ENCODE measurements at places on chromosomes 4 and X. TPM values are rescaled to one million over a fixed set of nuclear protein-coding genes. Genes with fewer than 3 reads are reported as not detected.
A peak's percentile ranks its signal among the peaks of the same experiment; 100 is the strongest.

- DNase-seq: no peak
Observed at GRCh38 chr4:48064349-48064748, 47.8 kb downstream of the NIPAL1 start.

- DNase-seq: no peak
Observed at GRCh38 chr4:14257903-14258302, 630.4 kb upstream of the BOD1L1 start.

GRCh38 chr4:12911750-12912358 lies 572.3 kb downstream of the RAB28 start:
- DNase-seq: no peak

- DNase-seq: peak; percentile 76
Observed at GRCh38 chr4:147683188-147683591, 773 bp downstream of the PRMT9 start.

DNA sequence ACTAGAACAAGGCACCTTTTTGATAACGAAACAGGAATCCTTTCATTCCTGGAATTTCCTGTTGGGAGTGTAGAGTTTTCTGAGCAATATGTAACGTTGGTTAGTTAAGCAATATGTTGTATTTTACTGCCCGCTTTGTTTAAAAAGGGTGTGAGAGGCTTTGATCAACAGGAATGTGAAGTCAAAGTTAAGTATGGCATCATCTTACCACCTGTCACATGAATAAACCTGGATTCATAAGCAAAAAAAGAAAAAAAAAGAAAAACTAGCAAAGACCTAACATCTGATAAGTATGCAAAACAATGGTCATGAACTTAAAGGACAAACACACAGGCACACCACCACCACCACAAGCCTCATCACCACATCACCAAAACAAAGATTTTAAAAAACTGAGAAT lies 7.1 kb upstream of the CXCL5 start:
- DNase-seq: no peak

- no peak for DNase-seq
Observed at GRCh38 chrX:39381422-39381821, 580.2 kb downstream of the MID1IP1 start.

DNA sequence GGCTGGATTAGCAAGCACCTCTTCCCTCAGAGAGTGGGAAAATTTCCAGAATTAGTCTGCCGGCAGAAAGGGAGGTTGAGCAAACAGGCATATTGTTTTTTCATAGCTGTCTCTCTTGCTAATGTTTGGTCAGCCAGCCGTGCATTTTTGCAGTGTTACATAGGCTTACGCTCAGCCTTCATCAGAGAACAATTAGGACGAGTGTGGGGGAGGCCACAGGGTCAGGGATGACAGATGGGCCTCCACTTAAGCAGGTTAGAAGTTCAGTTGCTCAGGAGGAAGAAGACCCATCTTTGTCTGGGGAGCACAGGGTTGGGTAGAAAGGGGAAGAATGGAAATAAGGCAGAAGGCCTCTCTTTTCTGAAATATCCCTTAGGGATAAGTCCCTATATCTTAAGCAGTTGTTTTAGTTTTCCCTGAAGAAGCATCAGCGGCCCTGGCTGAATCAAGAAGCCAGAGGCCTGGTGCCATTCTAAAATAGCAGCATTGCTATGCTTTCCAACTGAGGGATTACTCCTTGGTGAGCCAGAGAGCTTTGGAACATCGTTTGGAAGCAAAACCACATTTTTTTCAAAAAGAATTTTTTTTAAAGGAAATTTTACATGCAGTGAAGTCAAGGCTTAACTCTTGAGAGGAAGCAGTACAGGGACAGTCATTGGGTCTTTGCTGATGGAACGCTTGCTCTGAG lies 118.8 kb downstream of the SMIM20 start:
- DNase-seq: no peak

GRCh38 chr4:76637712-76638361 lies 202.8 kb downstream of the SHROOM3 start:
- DNase-seq: no peak

- no peak for DNase-seq
Observed at GRCh38 chr4:876780-877179, 50.9 kb upstream of the CPLX1 start.

GRCh38 chr4:65241257-65241997 lies 428.9 kb downstream of the EPHA5 start:
- no peak for DNase-seq

DNA sequence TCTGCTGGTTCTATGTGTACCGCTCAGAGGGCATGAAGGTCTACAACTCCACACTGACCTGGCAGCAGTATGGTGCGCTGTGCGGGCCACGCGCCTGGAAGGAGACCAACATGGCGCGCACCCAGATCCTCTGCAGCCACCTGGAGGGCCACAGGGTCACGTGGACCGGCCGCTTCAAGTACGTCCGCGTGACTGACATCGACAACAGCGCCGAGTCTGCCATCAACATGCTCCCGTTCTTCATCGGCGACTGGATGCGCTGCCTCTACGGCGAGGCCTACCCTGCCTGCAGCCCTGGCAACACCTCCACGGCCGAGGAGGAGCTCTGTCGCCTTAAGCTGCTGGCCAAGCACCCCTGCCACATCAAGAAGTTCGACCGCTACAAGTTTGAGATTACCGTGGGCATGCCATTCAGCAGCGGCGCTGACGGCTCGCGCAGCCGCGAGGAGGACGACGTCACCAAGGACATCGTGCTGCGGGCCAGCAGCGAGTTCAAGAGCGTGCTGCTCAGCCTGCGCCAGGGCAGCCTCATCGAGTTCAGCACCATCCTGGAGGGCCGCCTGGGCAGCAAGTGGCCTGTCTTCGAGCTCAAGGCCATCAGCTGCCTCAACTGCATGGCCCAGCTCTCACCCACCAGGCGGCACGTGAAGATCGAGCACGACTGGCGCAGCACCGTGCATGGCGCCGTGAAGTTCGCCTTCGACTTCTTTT lies 32.2 kb downstream of the WFS1 start:
- peak; percentile 61 for DNase-seq

- DNase-seq: no peak
Observed at GRCh38 chrX:155514225-155514624, 55.8 kb upstream of the F8A3 start.

GRCh38 chr4:43754566-43754965 lies 694.0 kb downstream of the KCTD8 start:
- DNase-seq: no peak

- DNase-seq: no peak
Observed at GRCh38 chr4:154467886-154468285, 23.7 kb downstream of the DCHS2 start.

DNA sequence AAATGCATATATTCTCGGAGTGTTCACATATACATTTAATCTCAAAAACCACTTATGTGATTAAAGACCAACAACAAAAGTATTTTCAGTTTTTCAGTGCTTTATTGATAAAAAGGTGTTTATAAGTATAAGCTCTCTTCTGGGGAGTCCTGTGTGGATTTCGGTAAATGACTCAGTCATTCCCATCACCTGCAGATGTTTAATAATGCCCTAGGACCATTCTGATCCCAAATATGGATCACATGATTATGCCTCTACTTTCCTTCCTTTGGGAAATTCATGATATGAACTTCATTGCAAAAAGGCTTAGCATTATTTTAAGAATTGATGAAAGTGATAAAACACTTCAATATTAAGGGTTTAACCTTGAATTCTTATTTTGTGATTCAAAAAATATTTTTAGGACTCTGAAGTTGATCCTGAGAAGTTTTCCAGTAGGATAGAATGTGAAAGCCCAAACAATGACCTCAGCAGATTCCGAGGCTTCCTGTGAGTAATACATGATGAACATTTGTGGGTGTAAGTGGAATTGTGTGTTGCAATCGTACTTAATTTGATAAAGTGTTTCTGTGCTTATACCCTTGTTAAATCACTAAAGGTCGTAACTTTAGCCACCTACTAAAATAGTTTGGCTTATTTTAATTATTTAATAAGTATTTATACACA lies 40.2 kb downstream of the ATP10D start:
- peak; percentile 68 for DNase-seq

- DNase-seq: no peak
Observed at GRCh38 chr4:168527560-168527959, 30.7 kb downstream of the PALLD start.

- DNase-seq: no peak
Observed at GRCh38 chr4:145670422-145670821, 9.5 kb upstream of the C4orf51 start.

- DNase-seq: no peak
Observed at GRCh38 chr4:176671532-176671931, 121.2 kb downstream of the VEGFC start.

DNA sequence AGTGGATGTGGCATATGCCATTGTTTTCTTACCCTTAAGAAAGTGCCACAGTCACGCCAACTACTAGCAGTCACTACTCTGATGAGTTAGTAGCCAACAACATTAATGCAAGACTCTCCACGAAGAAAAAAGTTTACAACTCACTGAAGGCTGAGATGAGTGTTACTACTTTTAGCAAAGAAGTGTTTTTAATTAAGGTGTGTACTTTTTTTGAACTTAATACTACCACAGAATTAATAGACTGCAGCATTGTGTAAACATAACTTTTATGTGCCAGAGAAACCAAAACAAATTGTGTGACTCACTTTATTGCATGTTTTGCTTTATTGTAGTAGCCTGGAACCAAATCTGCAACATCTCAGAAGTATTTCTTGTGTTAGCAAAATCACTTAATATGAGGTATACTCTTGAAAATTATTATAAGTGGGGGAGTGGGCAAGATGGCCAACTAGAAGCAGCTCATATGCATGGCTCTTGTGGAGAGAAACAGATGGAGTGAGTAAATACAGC lies 2.2 kb upstream of the UGT2B4 start:
- no peak for DNase-seq

GRCh38 chr4:105887508-105887907 lies 7.8 kb upstream of the NPNT start:
- DNase-seq: no peak

DNA sequence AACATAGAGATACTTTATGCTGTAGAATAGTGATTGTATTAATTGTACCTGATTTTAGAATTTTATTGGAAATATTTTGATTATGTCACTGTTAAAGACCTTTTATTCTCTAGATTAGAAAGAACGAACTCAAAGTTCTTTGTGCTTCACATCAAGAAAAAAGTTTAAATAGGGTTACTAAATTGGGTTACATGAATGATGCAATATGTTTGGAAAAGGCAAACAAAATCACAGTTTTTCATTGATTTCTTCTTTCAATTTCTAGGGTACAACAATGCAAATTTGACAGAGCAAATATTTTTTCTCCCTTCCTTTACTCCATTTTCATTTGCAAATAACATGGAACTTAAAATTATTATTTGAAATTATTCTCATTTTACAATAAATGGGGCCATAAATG lies 24.0 kb upstream of the ANKRD50 start:
- no peak for DNase-seq

GRCh38 chr4:139279760-139280620 lies at the start of gene MGARP:
Gene MGARP (minus strand): TSS chr4:139280225. CDS start chr4:139280158, 67 bp downstream.
- no peak for DNase-seq

DNA sequence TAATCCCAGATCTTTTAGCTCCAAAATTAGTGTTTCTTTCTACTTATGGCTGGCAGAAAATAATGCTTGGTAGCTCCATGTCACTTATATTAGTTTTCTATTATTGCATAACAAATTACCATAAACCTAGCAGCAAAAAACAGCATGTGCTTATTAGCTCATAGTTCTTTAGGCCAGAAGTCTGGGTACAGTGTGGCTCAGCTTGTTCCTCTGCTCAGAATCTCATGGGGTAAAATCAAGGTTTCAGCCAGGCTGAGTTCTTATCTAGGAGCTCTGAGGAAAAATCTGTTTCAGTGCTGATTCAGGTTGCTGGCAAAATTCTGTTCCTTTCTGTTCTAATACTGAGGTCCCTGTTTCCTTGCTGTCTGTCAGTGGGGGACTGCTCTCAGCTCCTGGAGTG lies 101.1 kb downstream of the CT47B1 start:
- DNase-seq: no peak

DNA sequence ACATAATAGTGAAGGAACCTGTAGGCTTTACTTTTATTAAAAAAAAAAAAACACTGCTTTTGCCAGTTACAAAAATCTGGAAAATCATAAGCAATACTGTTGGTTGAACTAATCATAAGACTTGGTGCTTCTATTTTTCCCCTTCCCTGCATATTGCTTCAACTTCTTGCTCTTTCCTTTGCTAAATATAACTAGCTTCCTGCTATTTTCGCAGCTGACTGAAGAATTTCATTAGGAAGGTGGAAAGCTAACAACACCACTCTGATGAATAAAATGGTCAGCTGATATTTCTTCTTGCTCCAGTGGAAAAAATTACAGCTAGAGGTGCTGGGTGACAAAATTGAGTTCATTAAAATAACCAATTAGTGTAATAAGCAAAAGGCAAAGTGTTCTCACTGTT lies 39.3 kb downstream of the MEPE start:
- no peak for DNase-seq

DNA sequence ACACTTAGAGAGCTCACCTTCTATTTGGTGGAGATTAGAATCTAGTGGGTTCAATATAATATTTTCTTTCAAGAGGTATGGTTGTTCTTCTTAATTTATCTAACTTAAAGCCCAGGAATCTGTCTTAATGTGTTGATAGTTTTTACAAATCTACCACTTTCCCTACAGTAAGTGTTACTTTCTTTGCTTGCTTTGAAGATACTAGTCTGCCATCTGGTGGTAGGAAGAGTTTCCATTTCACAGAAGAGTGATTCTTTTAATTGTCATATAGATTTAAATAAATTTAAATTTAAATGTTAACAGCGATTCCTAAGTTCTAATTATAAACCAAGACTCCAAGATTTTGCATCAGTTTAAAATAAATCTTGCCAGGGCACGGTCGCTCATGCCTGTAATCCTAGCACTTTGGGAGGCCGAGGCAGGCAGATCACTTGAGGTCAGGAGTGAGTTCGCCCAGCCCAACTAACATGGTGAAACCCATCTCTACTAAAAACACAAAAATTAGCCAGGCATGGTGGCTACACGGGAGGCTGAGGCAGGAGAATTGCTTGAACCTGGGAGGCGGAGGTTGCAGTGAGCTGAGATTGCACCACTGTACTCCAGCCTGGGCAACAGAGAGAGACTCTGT lies 43.5 kb downstream of the NUDT9 start:
- no peak for DNase-seq

- no peak for DNase-seq
Observed at GRCh38 chr4:154720123-154720522, 23.7 kb upstream of the LRAT start.

Gene ALPK1
- total RNA-seq: 12.1 TPM

Gene PAGE2
- not detected for total RNA-seq

Gene BCORL1
- total RNA-seq: 5.8 TPM

Gene HTN1
- total RNA-seq: not detected

Gene CSN1S1
- total RNA-seq: not detected

Gene CTSO
- 26.0 TPM for total RNA-seq

Gene RAB40A
- total RNA-seq: 0.66 TPM

Gene TMEM31
- not detected for total RNA-seq

Gene NAT8L
- total RNA-seq: not detected

Gene SH3RF1
- 12.5 TPM for total RNA-seq

Gene RAI2
- 11.8 TPM for total RNA-seq

Gene DGKK
- total RNA-seq: not detected

Gene CT45A3
- total RNA-seq: not detected

Gene TMEM185A
- total RNA-seq: 14.6 TPM

Gene ESX1
- not detected for total RNA-seq

Gene GIMD1
- total RNA-seq: not detected

Gene PPM1K
- 16.1 TPM for total RNA-seq

Gene PRPS2
- total RNA-seq: 76.0 TPM

Gene HPRT1
- 11.9 TPM for total RNA-seq

All from sigmoid colon (tissue), 7 donors.